Hematopoietic multipotent progenitor cell treated with erythropoietin and hydrocortisone succinate and interleukin-3 and kit ligand, for 15 days (in vitro differentiated cells): ENCODE measurements at places on chromosomes 7 and 10.
A peak's percentile ranks its signal among the peaks of the same experiment; 100 is the strongest.

GRCh38 chr7:98956937-98957336 lies 78.6 kb downstream of the TRRAP start:
- DNase-seq, result no peak

DNA sequence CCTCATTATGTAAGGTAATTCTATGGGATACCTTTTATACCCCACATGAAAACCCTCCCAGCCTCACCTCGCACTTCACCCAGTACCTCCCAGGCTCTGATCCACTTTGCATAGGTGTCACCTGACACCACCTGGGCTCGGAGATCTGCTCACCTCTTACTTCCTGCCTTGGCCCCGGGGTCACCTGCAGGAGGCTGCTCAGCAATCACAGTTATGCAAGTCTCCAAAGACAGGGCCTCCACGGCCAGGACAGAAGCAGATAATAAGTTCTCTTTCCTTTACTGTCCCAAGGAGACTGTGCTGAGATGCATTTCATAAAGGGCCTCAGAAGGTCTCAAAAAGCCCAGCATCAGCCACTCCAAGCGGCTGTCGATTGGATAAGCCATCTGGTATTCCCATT lies 112.4 kb upstream of the PPP2R2D start:
- DNase-seq, result no peak

GRCh38 chr7:26186364-26187311 lies 13.9 kb downstream of the HNRNPA2B1 start:
- no peak for DNase-seq

- DNase-seq, result no peak
Measured at GRCh38 chr10:121449482-121449924, 148.7 kb downstream of the FGFR2 start.

- no peak for DNase-seq
Measured at GRCh38 chr7:99112097-99112496, 31.8 kb downstream of the SMURF1 start.

DNA sequence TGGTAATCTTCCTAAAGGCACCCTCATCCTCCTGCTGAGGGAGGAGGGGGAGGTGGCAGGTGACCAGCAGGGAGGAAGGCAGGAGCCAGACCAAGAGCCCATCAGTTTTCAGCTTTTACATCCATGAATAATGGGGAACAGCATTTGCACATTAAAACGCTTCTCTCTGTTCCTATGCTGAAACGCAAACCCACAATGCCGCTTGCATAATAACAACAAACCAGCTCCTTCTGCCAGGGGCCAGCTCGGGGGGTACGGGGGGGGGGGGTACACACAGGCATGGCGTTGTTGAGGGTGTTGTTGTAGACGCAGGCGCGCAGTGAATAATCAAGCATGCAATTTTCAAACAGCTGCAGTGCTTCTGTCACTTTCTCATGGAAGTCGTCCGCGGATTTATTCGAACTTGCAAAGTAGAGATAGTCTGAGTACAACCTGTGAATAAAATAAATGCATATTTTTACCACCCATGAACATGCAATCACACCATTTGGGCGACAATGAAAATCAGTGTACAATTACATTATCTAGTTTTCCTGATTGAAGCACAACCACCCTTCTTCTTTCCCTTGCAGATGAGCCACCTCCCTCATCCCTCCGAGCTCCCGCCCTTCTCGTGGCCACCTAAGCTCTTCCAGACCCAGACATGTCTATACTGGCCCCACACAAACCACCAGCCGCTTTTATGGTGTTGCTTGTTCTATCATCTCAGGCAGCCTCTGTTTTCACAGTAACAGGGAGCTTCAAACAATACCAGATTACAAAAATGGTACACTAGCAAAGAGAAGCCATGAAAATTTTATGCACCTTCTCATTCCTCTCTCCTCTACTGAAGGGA lies 72.2 kb downstream of the CHST15 start:
- no peak for DNase-seq

GRCh38 chr7:152522571-152523067 lies 86.8 kb upstream of the KMT2C start:
- no peak for DNase-seq

DNA sequence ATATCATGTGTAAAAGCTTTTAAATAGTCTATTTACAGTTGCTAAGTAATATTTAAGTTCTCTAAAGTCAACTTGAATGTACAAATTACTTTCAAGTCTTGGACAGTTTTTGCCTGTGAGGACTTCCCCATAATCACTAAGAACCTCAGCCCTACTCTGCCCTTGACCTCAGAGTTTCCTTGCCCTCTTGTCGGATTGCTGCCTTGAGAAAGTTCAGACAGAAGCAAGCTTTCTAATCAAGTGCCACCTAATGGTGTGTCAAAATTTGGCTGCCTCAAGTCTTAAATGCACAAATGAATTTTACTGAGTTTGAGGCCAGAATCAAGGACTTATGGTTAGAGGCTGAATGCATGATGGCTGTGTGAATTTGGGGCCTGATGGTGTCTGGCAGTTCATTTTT lies 88.3 kb upstream of the KAT6B start:
- no peak for DNase-seq

GRCh38 chr10:5843686-5844344 lies 30.6 kb upstream of the GDI2 start:
- no peak for DNase-seq

- DNase-seq, result no peak
Measured at GRCh38 chr10:96371356-96371755, 12.6 kb upstream of the OPALIN start.

DNA sequence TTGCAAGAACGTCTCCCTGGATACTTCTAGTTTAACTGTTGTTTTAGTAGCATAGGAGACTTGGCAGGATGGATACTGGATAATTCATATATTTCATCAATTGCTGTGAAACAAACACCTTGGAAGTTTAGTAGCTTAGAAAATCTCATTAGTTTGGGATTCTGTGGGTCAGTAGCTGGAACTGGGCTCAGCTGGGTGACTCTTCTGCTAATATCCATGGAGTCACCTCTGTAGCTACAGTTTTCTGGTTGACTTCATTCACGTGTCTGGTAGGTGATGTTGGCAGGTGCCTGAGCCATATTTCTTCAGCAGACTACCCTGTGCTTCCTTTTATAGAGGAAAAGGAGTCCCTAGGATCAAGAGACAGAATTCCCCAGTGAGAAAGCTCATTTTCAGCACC lies 208.9 kb upstream of the PFKP start:
- DNase-seq, result no peak

GRCh38 chr7:70574970-70575799 lies 556.8 kb upstream of the GALNT17 start:
- DNase-seq, result no peak

DNA sequence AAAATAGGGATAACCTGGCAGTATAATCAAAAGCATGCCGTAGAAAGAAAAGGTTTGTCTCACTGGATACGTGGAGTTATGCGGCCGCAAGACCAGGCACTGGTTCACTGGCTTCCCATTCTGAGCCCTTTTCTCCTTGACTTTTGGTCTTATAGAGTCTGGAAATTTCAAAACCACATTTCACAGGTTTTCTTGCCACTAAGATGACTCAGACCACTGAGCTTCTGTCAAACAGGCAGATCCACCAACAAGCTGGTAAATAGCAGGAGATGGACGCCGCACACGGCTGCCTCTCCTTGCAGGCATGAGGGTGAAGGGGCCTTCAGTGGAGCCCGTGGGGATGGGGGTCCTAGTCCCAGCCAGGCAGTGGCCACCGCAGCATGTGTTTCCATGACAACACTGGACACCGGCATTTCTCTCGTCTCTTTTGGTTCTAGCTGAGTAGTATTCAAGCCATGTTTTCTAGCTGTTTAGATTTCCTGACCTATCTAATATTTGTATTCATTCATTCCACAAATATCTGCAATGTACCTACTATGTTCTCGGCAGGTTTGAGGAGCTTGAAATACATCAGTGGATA lies 55.5 kb downstream of the KLF6 start:
- no peak for DNase-seq

- no peak for DNase-seq
Measured at GRCh38 chr10:5355594-5356301, 9.0 kb upstream of the UCN3 start.

DNA sequence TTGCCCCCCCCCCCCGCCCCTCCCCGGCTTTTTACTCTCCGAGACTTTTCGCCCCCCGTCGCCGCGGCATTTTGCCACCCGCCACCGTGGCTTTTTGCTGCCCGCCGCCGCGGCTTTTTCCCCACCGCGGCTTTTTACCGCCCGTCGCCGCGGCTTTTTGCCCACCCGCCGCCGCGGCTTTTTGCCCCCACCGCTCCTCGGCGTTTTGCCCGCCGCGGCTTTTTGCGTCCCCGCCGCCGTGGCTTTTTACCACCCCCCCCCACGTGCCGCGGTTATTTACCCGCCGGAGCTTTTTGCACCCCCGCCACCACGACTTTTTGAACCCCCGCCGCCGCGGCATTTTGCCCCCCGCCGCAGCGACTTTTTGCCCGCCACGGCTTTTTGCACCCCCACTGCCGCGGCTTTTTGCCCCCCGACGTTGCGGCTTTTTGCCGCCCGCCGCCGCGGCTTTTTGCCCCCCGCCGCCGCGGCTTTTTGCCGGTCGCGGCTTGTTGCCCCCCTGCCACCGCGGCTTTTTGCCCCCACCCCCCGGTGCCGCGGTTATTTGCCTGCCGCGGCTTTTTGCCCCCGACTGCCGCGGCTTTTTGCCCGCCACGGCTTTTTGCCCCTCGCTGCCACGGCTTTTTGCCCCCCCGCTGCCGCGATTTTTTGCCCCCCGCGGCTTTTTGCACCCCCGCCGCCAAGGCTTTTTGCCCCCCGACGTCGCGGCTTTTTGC lies 461.1 kb downstream of the ZNF33B start:
- DNase-seq, result no peak

DNA sequence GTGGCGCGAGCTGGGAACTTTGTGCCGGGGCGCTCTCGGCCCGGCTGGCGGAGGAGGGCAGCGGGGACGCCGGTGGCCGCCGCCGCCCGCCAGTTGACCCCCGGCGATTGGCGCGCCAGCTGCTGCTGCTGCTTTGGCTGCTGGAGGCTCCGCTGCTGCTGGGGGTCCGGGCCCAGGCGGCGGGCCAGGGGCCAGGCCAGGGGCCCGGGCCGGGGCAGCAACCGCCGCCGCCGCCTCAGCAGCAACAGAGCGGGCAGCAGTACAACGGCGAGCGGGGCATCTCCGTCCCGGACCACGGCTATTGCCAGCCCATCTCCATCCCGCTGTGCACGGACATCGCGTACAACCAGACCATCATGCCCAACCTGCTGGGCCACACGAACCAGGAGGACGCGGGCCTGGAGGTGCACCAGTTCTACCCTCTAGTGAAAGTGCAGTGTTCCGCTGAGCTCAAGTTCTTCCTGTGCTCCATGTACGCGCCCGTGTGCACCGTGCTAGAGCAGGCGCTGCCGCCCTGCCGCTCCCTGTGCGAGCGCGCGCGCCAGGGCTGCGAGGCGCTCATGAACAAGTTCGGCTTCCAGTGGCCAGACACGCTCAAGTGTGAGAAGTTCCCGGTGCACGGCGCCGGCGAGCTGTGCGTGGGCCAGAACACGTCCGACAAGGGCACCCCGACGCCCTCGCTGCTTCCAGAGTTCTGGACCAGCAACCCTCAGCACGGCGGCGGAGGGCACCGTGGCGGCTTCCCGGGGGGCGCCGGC lies 870 bp downstream of the FZD1 start:
- DNase-seq, result peak; percentile 17

DNA sequence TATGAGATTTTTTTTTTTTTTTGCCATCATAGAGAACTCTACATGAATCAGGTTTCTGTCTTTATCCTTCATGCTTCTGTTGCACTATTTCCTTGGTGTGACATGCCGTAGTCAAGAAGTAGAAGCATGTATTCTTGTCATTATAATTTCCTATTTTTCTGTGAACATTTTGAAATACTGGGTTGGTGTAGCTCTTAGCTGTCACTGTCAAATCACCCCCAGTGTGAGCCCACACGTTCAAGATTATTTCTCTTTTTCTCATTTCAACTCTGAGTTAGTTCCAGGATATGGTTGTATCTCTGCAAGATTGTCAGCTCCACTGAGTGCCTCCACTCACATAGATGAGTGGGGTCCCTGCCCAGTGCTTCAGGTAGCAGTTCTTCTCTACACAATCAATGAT lies 209.5 kb downstream of the NRG3 start:
- DNase-seq, result no peak

GRCh38 chr10:5504146-5505072 lies 5.0 kb upstream of the CALML5 start:
- no peak for DNase-seq
